Activated CD8-positive, alpha-beta memory T cell treated with anti-CD3 and anti-CD28 coated beads for 24 hours (primary cell): ENCODE measurements at places on chromosomes 7 and 10.

GRCh38 chr7:16880554-16880953, 1.2 kb downstream of the AGR3 start:
- DNase-seq: no peak

DNA sequence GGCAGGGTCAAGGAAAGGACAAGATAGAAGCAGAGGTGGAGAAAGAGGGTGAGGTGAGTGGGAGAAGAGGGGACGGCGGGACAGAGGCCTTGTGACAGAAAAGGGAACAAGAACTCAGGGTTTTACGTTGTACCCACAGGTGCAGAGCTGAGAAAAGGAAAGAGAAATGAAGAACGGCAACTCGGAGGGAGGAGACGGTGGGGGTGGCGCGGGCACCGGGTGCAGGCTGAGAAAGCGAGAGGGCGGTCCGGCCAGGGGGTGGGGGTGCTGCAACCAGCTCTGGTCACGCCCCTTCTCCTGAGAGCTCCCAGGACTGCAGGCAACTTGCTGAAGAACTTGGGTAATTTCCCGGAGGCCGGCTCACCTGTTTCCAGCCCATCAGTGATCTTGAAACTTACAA, 65.3 kb downstream of the CARD11 start:
- peak; percentile 92 for DNase-seq

DNA sequence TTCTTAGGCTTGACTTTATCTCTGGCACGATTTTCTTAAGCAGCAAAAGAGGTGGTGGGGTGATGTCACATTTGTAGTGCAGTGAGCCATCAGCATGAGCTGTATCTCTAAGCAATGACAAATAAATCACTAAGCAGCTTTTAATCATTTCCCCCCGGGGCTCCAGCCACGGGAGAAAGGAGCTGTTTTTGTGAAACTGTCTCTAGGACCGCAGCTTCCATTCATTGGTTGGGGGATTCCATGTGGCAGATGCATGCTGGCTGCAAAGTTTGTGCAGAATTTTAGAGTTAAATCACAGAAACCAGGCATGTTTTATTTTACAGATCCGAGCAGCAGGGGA, 464 bp downstream of the KIAA1217 start:
- DNase-seq: no peak

- DNase-seq: no peak
Observed at GRCh38 chr10:62016623-62017490, 115.4 kb downstream of the ARID5B start.

- peak; percentile 68 for DNase-seq
Observed at GRCh38 chr10:110460111-110460809, 37.4 kb upstream of the DUSP5 start.

DNA sequence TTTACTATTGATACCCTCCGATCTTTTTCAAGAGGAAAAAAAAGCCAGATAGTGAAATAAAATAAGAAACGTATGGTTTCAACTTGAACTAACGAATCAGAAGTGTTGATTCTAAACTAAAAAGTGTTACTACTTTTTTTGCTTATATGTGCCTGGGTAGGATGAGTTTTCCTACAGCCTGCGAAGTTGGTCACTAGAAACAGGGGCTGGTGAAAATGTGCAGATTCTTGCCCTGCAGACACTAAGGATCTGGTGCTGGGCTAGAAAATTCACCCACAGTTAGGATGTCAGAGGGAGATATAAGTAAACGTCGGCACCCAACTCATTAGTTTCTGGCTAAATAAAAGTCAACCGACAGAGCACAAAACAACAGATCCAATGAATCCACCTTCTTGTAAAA, 298.7 kb upstream of the NFE2L3 start:
- DNase-seq: no peak

- no peak for DNase-seq
Observed at GRCh38 chr7:22882106-22882505, 59.5 kb upstream of the TOMM7 start.

DNA sequence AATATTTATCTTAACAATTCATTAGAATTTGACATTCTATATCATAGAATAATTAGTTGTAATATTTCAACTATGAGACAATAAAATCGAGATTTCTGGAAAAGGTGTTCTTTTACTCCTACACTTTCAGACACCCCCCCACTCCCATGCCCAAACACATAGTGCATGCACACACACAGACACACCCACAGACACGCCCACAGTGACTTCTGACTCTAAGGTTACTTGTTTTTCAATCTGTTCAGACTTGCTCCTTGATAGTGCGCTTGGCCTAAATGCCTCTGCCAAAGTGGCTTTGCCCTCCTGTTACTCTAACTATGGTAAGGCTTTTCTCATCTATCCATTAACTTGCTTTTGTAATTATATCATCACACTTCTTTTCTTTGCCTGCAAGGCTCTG, 144.0 kb upstream of the PPP1R3A start:
- no peak for DNase-seq

DNA sequence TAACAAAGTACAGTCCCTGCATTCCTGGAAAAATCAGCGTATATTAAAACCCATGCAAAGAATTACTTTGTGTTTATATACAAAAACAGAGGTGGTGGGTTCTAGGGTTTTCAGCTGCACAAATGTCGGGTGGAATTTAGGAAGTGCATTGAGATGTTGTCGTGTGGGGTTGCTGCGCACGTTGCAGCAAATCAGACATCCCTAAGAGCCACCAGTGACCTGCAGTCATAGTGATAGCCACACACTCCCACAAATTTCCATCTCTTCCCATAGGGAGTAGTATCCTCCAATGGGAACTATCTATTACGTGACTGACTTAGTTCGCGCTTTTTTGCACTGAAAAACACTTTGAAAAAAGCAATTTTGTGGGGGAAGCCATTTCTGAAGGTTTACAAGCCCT, 375.2 kb upstream of the GALNT17 start:
- DNase-seq: no peak
